ENCODE measurements at places on chromosomes 13 and 19. TPM values are rescaled to one million over a fixed set of nuclear protein-coding genes. Genes with fewer than 3 reads are reported as not detected.

DNA sequence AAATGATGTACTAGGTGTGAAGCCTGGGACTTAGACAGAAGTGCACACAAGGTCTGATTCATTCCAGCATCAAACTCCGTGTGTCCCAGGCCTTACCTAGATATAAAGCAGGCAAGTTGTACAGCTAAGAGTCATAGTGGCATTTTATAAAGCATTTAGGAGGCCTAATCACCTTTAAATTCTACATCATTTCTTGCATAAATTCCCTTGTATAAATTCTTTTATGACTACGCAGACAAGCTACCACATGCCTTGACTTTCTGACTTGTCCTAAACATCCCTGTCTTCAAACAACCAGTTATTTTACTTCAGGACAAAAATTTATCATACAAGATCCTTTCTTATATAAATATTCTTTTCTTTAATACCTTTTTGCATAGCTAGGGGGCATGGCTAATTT is 22.5 kb downstream of the TMEM255B start:
- no peaks in the 10 kb centered on the region for H3K36me3 ChIP-seq
- no peak overlapping the region for H3K27ac ChIP-seq
- DNase-seq = no peak
- H3K27me3 ChIP-seq = no peaks in the 10 kb centered on the region

- no peaks in the 10 kb centered on the region for H3K27me3 ChIP-seq
- DNase-seq = no peak
- H3K4me3 ChIP-seq = no peak overlapping the region
- no peak overlapping the region for H3K27ac ChIP-seq
- peaks cover 54% of the 10 kb centered on the region for H3K36me3 ChIP-seq
These were observed 2.1 kb downstream of the DDX49 start for GRCh38 chr19:18921593-18921992.

DNA sequence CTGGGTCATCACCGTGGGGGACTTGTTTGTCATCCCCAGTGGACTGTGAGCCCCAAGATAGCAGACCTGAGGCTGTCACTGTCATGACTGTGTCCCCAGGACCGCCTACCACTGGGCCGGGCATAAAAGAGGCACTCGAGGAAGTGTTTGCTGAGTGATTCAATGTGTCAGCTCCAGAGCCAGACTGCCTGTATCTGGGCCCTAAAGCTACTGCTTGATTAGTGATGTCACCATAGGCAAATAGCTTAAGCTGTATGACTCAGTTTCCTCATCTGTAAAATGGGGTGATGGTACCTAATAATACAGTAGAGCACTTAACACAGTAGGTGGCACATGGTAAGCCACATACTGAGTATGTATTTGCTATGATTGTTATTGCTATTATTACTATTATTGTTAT is 11.2 kb upstream of the CEACAM19 start:
- H3K27me3 ChIP-seq = no peaks in the 10 kb centered on the region
- peaks cover 43% of the 10 kb centered on the region for H3K36me3 ChIP-seq
- no peak for DNase-seq
- peaks cover 5% of the 10 kb centered on the region for H3K4me1 ChIP-seq
- H3K4me3 ChIP-seq = no peak overlapping the region
- H3K27ac ChIP-seq = no peak overlapping the region

DNA sequence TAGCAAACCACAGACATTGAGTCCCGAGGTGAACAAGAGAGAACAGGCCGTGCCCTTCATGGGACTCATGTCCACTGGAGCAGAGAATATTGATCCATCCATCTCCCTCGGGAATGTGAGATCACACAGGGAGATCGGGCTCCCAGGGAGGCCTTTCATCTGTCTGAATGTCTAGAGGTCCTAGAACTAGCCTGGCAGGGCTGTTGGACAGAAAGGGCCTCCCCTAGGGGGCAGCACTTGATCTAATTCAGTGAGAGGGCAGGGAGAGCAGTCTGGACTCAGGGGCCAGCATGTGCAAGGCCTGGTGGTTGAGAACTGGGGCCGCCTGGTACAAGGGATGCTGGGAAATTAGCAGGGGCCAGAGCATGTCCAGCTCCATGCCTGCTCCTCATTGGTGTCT is 4.3 kb downstream of the RUVBL2 start:
- no peak for DNase-seq
- H3K4me1 ChIP-seq = peaks cover 23% of the 10 kb centered on the region
- H3K27me3 ChIP-seq = no peaks in the 10 kb centered on the region
- H3K27ac ChIP-seq = no peak overlapping the region

DNA sequence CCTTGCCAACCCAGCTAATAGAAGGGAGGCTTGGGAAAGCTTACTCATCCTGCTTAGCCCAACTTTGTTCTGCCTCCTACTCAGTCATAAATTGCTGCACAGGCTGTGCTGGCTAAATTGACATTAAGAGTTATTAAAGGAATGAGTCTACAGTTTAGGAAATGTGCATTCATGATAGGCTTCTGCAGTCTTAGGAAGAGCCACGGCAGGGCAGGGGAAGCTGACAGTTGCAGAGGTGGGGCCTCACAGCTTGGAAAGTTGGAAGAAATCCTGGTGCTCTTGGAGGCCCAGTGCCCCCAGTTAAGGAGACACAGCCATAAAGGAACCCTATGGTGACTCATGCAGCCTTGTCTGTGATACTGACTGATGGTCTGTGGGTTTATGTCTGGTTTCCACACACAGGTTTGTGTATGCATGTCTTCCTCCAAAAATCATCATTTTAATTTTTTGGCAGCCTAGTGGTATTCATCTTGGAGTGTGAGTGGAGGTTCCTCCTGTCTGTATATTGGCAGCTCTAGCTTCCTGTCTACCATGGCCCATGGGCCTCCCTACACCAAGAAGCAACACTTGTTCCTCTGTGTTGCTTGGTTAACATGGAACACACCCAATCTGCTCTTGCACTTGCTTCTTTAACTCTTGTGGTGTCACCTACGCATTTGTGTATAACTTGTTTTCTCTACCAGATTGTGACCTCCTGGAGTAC is 135.0 kb upstream of the KL start:
- peak overlapping the region; percentile 15 for H3K27ac ChIP-seq
- H3K4me3 ChIP-seq = no peak overlapping the region
- H3K36me3 ChIP-seq = no peaks in the 10 kb centered on the region
- no peaks in the 10 kb centered on the region for H3K27me3 ChIP-seq
- DNase-seq = no peak
- peaks cover 34% of the 10 kb centered on the region for H3K4me1 ChIP-seq

DNA sequence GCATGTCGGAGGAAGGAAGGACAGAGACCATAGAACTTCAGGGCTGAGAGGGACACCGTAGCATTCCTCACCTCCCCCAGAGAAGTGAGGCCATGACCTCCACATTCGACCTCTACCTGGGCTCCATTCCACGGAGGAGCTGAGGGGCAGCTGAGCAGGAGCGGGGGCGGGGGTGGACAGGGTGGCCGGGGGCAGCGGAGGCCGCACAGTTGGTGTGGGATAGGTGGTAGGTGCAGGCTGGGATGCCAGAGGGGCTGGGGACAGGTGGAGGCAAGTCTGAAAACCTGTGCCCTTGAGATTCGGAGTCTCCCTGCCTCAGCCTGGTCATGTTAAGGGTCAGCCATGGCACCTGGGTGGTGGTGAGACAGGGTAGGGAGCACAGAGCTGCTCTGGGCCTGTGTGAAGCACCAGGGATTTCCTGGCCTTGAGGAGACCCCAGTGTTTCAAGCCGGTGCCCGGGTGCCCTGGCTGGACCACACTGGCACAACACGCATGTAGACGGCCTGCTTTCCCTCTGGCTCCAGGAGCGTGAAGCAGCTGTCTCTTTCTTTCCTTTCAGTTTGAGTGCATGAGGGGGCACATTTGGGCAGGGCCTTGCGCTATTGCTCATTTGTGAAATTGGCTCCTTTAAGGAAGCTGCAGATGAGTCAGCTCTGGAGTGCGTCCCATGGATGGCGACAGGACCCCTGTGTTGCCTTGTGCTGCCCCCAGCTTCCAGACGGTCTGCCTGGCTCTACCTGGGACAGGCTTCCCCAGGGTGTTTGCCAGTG is 51.8 kb downstream of the TSSK6 start:
- no peak overlapping the region for H3K4me3 ChIP-seq
- no peak for DNase-seq
- H3K36me3 ChIP-seq = peaks cover 23% of the 10 kb centered on the region
- no peaks in the 10 kb centered on the region for H3K27me3 ChIP-seq

DNA sequence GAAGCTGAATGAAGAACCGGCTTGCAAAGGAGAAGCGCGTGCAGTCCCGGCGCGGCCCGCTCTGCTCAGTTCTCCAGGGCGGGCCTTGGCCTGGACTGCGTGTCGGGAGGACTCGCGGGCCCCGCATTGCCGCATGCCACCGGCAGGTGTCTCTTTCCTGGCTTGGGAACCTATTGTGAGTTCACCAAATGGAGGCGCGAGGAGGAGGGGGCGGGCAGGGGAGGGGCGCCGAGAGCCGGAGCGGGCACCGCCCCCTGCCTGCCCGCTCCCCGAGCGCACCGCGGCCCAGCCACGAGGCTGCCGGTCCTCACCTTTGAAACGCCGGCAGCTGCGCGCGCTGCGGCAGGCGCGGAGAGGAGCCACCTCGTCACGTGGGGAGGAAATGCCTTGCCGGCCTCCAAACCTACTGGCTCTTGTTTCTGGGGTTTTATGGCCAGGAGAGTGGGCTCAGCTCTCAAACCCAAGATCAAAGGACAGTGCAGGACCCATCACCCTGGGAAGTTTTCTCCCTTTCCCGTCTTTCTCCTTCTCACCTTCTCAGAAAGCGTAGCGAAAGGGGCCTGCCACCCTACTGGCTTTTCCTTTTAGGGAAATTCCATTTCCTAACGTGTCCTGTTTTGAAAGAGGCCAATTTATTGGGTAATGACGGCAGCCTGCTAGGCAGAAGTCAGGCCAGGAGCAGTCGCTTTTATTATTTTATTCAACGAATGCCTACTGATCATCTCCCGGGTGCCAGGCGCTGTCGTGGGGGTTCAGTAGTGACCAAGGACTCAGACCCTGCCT is 13.8 kb upstream of the UBE2L5 start:
- H3K27ac ChIP-seq = peak overlapping the region; percentile 88
- peak overlapping the region; percentile 48 for H3K4me3 ChIP-seq
- no peaks in the 10 kb centered on the region for H3K27me3 ChIP-seq

DNA sequence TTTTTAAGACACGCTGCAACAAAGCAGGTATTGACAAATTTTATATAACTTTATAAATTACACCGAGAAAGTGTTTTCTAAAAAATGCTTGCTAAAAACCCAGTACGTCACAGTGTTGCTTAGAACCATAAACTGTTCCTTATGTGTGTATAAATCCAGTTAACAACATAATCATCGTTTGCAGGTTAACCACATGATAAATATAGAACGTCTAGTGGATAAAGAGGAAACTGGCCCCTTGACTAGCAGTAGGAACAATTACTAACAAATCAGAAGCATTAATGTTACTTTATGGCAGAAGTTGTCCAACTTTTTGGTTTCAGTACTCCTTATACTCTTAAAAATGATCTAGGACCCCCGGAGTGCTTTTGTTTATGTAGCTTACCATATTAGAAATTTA is 1.2 kb downstream of the BRCA2 start:
- H3K4me1 ChIP-seq = peaks cover 14% of the 10 kb centered on the region
- H3K4me3 ChIP-seq = peak overlapping the region; percentile 78
- no peak for DNase-seq
- H3K27ac ChIP-seq = no peak overlapping the region

DNA sequence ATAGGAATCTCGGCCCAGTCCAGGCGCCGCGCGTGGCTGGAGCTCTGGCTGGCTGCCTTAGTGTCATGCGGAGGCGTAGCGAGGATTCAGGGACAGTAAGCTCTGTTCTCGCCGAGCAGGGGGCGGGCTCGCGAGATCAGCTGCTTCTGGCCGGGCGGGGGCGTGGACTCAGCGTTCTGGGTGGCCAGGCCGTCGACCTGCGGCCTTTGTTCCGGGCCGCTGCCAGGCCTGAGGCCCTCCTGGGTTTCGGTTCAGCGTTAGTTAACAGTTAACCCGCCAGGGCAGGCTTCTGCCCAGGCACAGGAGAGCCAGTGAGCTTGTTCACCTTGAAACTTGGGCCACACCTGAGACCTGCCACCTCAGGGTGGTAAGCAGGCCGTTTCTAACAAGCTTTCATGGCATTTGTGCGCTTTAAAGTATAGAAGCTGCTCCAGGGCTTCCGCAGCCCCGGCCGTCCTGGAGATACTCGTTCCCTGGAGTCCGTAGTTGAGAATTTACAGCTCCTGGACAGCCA is 332.2 kb upstream of the SGCG start:
- no peak overlapping the region for H3K4me3 ChIP-seq
- no peaks in the 10 kb centered on the region for H3K27me3 ChIP-seq
- no peaks in the 10 kb centered on the region for H3K4me1 ChIP-seq
- no peak for DNase-seq
- no peaks in the 10 kb centered on the region for H3K36me3 ChIP-seq
- H3K27ac ChIP-seq = no peak overlapping the region

DNA sequence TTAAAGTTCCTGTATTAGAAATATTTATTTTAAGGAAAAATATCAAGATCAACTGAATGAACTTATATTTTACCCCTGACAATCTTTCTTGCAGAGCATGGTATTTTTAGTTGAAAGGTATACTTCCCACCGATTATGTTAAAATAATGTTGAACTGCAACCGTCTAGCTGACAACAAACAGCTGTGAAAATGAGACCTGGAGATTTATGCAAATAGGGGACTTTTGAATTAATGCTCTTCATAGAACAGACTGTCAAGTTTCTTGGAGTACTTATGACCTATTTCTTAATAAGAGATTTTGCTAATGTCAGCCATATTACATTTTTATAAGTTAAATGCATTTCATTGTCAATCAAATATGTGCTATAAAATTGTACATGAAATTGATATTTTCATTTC is 210.9 kb downstream of the NALCN start:
- H3K4me3 ChIP-seq = no peak overlapping the region
- no peak for DNase-seq
- no peaks in the 10 kb centered on the region for H3K27me3 ChIP-seq
- no peaks in the 10 kb centered on the region for H3K36me3 ChIP-seq
- H3K4me1 ChIP-seq = no peaks in the 10 kb centered on the region

GRCh38 chr13:79621449-79621848 is 140.5 kb downstream of the NDFIP2 start:
- no peak overlapping the region for H3K4me3 ChIP-seq
- no peaks in the 10 kb centered on the region for H3K4me1 ChIP-seq
- no peaks in the 10 kb centered on the region for H3K36me3 ChIP-seq
- no peak overlapping the region for H3K27ac ChIP-seq
- H3K27me3 ChIP-seq = no peaks in the 10 kb centered on the region
- DNase-seq = no peak

DNA sequence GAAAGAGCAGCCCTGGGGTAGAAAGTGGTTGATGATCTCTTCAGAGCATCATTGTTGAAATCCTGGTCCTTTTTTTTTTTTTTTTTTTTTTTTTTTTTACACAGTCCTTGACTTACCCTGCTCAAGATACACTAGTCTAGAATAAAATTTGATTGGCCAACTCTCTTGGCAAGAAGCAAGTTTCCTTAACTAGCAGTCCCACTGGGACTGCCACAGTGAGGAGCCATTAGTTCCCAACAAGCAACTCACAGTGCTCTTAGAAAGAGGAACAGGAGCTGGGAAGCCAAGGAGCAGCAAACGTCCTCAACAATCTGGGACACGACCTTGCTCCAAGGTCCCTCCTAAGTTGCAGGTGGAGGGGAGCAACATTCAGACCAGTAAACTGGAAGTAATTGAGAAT is 47.9 kb upstream of the INTS6 start:
- H3K36me3 ChIP-seq = no peaks in the 10 kb centered on the region
- no peak for DNase-seq
- H3K4me3 ChIP-seq = no peak overlapping the region
- peaks cover 6% of the 10 kb centered on the region for H3K4me1 ChIP-seq
- no peak overlapping the region for H3K27ac ChIP-seq
- H3K27me3 ChIP-seq = no peaks in the 10 kb centered on the region

SSC5D gene
- 9.5 TPM for total RNA-seq

SLC7A10 gene
- total RNA-seq = not detected

KLK14 gene
- total RNA-seq = not detected

TUBA3C gene
- not detected for total RNA-seq

SIGLEC9 gene
- 4.5 TPM for total RNA-seq

PRR36 gene
- total RNA-seq = not detected

MYADM gene
- total RNA-seq = 130 TPM

FLT1 gene
- total RNA-seq = 34.2 TPM

PNMA8C gene
- total RNA-seq = 0.17 TPM

ZNF724 gene
- 0.58 TPM for total RNA-seq
